ENCODE measurements at places on chromosomes 16 and 17.

DNA sequence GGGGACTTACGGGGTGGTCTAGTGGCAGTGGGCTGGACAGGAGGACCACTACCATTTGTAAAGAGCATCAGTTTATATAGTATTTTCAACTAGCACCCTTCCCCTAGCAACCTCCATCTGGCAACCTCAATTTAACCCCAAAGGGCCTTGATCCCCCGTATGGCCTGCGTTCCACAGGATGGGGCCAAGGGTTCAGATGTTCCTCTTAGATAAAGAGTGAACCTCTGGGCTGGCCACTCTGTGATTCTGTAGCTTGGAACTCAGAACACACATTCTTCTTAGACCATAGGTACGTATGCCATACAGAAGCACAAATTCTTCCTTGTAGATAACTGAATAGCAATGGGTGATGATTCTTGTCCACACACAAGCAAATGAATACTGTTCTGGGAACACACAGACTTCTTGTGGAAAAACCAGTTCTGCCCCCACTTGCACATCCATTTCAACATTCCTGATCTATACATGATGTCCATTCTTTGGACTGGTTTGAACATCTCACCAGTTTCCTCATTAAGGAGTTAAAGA, 1.9 kb upstream of the GGA2 start:
- DNase-seq = no peak

GRCh38 chr17:76382351-76382802, 2.0 kb upstream of the SPHK1 start:
- DNase-seq = peak; percentile 58

GRCh38 chr17:3964203-3965117, at the start of gene ATP2A3:
Gene ATP2A3 (minus strand): TSS chr17:3964437. CDS start chr17:3964291, 146 bp downstream.
- DNase-seq = no peak

- DNase-seq = peak; percentile 39
These were observed 137.2 kb upstream of the RPH3AL start for GRCh38 chr17:489758-490329.

- peak; percentile 57 for DNase-seq
These were observed 6.6 kb upstream of the SMARCD2 start for GRCh38 chr17:63848834-63849689.

- DNase-seq = no peak
These were observed 275.5 kb upstream of the N4BP1 start for GRCh38 chr16:48885471-48885870.

DNA sequence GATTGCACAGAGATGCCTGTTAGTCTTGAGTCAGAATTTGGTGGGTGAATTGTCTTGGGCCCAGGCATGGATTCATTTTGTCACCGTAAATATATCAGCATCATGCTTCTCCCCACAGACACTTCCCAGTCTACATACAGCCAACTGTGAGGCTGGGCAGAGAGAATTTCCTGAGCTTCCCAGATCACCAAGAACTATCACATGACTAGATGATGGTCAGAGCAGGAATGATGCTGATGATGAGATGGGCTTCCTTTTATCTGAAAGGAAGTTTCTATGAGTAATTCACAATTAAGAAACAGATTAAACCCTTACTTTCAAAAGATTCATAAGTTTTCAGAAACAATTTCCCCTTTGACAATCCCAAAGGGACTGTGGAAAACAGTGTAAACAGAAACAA, 323 bp upstream of the KRTAP9-9 start:
- DNase-seq = no peak

DNA sequence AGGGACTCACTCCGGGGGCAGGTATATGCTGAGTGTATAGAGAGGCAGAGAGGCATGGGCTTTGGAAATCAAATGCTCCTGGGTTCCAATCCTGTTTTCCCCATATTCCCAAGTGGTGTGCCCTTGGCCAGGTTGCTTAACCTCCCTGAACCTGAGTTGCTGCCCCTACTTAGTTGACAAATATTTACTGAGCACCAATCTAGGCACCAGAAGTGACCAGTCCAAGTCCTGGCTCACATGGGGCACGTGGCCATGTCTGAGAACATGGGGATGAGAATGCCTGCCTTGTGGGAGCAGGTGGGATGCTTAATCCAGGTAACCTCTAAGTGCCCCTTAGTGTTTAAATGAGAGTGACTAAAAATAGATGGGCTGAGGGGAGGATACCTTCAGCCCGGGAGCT, 4.2 kb downstream of the SOCS3 start:
- DNase-seq = no peak

- no peak for DNase-seq
These were observed 30.8 kb downstream of the CYB5D2 start for GRCh38 chr17:4173781-4174180.

DNA sequence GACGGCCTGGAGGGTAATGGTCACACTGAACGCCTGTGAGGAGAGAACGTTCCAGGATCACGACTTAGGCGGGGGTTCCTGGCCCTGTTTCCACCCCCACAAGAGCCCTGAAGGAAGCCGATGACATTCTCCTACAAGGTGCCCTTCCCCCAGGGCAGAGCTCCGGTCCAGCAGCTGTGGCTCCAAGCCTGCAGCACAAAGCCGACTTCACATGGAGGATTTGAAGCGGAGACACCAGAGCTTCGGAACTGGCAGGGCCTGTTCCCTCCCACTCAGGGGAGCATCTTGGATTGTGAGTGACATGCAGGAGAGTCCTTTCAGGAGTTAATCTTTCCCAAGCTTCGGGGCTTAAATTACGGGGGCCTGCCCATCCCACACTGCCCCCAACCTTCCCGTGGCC, 5.0 kb downstream of the FADS6 start:
- peak; percentile 85 for DNase-seq

GRCh38 chr16:81313701-81314602, 810 bp upstream of the GAN start:
- DNase-seq = no peak

GRCh38 chr16:8589057-8589899, 1.0 kb downstream of the TMEM114 start:
- DNase-seq = no peak

- DNase-seq = no peak
These were observed 25.7 kb upstream of the TOX3 start for GRCh38 chr16:52572656-52573055.

GRCh38 chr17:72446525-72447250, 325.9 kb downstream of the SOX9 start:
- DNase-seq = no peak

GRCh38 chr17:48577946-48578615, at the start of gene HOXB4:
Gene HOXB4 (minus strand): TSS chr17:48578350. CDS start chr17:48578319, 31 bp downstream.
- peak; percentile 70 for DNase-seq

- DNase-seq = no peak
These were observed 68.1 kb downstream of the RBFOX3 start for GRCh38 chr17:79542718-79543117.

Measured in WERI-Rb-1 (cell line).